ENCODE measurements at places on chromosomes 13 and 19. TPM values are rescaled to one million over a fixed set of nuclear protein-coding genes. Genes with fewer than 3 reads are reported as not detected.

- peak; percentile 49 for DNase-seq
Observed at GRCh38 chr19:29690842-29691241, 24.2 kb downstream of the C19orf12 start.

DNA sequence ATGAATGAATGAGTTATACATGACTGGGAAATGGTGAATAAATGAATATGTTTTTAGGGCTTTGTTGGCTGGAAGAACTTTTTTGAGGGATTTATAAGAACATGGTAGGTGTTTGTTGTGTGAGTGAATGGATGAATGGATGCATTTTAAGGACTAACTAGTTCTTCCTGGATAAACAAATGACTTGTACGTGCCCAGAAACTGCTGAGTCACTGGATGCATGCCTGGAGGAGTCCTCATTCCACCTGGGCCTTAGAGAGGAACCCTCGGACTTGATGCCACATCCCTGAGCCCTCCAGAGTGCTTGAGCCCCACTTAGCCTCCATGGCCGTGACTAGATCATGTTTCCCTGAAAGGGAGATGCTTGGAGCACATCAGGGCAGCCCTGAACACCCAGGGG lies 153.4 kb downstream of the DPF1 start:
- peak; percentile 40 for DNase-seq

GRCh38 chr13:29136341-29136740 lies 316.2 kb downstream of the MTUS2 start:
- no peak for DNase-seq

DNA sequence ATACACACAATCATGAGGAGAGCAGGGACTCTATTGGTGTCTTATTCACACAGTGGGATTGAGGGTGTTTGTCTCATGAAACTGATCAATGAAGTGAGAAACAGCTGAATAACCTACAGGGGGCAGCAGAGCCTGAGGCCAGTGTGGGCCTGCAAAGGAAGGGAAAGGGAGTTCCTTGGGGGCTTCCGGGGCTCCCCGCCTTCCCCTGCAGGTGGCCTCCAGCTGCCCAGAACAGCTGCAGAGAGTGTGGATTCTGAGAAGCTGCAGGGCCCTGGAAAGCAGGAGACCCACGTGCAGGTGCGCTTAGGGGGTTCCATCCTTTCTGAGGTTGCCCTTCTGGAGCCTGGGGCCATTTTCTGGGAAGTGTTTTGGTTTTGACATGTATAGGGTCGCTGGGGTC lies 20.1 kb downstream of the ZNF763 start:
- no peak for DNase-seq

DNA sequence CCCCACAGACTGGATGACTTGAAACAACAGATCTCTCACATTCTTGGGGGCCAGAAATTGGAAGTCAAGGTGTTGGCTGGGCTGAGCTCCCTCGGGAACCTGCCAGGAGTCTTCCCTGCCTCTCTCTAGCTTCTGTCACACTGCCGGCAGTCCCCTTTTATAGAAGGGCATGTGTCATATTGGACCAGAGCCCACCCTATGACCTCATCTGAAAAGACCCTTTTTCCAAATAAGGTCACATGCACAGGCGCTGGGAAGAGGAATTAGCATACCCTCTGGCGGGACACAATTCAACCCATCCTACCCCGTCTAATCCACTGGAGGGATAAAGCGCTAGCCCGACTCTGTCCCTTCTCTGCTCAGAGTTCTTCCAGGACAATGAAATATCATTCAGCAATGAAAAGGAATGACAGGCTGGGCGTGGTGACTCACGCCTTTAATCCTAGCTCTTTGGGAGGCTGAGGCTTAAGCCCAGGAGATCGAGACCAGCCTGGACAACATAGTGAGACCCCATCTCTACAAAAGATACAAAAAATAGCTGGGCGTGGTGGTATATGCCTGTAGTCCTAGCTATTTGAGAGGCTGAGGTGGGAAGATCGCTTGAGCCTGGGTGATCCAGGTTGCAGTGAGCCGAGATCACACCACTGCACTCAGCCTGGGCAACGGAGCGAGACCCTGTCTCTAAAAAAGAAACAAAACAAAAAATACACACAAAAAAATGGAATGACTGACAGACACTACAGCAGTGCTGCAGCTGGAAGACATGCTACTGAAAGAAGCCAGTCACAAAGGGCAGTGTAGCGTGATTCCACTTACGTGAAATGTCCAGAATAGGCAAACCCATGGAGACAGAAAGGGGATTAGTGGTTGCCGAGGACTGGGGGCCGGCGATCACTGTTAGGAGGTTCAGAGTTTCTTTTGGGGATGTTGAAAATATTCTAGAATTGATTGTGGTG lies 28.5 kb downstream of the MEIS3 start:
- DNase-seq, result no peak

C5AR1 gene
- total RNA-seq, result not detected

CEACAM4 gene
- not detected for total RNA-seq
